Stimulated activated CD8-positive, alpha-beta memory T cell treated with anti-CD3 and anti-CD28 coated beads, Interleukin-4, amount 100 ng/mL, for 1 hour (primary cell): ENCODE measurements at places on chromosomes 5 and 9.
A peak's percentile ranks its signal among the peaks of the same experiment; 100 is the strongest.

GRCh38 chr9:122819791-122820489 lies 8.4 kb downstream of the PDCL start:
- DNase-seq: no peak

DNA sequence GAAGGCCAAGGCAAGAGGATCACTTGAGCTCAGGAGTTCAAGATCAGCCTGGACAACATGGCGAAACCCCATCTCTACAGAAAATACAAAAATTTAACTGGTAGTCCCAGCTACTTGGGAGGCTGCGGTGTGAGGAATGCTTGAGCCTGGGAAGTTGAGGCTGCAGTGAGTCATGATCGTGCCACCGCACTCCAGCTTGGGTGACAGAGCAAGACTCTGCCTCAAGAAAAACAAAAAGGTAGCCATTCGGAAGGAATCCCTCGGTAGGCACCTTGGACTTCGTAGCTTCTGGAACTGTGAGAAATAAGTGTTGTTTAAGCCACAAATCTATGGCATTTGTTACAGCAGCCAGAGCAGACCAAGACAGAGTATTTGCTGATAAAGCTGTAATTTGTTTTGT lies 174.2 kb downstream of the DCP2 start:
- no peak for DNase-seq

- DNase-seq: no peak
Measured at GRCh38 chr9:5909976-5910375, 19.3 kb downstream of the MLANA start.

DNA sequence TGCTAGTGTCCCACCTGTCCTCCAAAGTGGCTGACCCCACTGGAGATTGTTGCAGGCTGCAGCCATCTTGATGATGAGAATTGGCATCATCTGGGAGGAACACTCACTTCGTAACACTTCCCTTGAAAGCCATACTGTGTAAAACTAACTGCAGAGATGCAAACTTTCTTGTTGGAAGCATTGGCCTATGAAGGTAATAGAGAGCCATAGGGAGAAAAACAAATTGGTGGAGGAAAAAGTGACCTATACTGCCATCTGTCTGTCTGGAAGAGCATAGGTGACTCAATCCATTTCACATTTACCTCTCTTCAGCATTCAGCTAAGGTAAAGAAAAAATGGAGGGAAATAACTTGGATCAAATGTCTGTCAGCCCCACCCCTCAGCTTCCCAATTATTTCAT lies 473.4 kb downstream of the NTRK2 start:
- no peak for DNase-seq

DNA sequence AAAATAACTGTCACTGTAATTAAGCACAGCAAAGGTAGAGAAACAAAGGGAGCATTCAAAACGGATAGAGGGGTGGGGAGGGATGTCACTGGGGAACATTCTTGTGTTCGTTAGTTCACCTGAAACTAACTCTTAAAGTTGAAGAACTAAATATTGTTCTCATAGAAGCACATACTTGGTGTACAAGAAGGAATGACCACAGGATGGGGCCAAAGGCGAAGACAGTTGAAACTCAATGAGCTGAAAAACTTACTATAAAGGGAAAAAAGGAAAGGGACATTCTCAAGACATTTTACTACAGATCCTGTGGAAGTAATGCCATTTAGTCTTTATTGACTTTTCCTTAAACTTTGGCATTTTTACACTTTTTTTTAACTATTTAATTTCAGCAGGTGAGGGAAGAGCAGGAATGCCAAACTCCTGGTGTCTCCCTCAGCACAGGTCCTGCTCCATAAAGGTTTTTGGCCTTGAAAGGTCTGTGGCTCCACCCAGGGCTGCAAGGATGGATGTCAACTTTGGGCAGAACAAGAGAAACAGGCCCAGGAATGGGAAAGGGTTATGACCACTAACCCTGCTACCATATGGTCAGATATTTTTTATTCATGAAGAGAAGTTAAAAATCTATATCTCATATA lies 197.6 kb upstream of the RASA1 start:
- no peak for DNase-seq

GRCh38 chr5:31273161-31273560 lies 79.7 kb downstream of the CDH6 start:
- DNase-seq: no peak

DNA sequence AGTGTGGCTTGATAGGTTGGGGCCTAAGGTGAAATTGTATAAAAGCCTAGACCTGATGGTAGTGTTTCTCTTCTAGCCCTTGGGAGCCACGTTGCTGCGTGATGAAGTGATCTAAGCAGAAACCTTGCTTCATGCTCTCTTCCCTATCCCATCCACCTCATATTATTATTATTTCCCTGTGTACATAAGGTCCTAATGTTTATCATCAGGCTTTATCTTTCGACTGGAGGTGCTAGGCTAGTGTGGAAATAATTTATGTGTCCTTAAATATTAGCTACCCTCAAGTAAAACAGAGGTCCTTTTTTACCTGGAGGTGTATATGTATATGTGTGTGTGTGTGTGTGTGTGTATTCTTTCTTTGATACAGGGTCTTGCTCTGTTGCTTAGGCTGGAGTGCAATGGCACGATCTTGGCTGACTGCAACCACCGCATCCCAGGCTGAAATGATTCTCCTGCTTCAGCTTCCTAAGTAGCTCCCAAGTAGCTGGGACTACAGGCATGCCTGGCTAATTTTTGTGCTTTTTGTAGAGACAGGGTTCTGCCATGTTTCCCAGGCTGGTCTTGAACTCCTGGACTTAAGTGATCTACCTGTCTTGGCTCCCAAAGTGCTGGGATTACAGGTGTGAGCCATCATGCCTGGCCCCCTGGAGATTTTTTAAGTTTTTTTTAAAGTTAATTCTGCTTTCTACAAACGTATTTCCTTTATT lies 3.7 kb downstream of the UGCG start:
- no peak for DNase-seq

DNA sequence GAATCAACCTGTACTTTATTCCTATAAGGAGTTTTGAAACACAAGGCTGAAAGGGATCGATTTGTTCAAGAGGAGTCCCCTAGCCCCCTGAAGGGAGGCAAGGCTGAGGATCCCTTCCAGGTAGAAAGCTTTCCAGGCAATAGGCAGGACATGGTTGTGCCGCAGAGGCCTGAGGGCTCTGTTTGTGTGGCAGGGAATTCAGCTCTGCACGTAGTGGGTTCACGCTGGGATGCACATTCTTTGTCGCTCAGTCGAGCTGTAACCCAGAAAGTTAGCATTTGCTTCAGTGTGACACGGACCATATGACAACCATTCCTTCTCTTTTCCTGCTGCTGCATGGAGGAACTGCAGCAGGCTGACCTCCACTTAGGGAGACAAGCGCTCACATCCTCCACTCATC lies 65.6 kb upstream of the TRIO start:
- no peak for DNase-seq

GRCh38 chr5:8478326-8478725 lies 609.4 kb downstream of the MTRR start:
- no peak for DNase-seq

DNA sequence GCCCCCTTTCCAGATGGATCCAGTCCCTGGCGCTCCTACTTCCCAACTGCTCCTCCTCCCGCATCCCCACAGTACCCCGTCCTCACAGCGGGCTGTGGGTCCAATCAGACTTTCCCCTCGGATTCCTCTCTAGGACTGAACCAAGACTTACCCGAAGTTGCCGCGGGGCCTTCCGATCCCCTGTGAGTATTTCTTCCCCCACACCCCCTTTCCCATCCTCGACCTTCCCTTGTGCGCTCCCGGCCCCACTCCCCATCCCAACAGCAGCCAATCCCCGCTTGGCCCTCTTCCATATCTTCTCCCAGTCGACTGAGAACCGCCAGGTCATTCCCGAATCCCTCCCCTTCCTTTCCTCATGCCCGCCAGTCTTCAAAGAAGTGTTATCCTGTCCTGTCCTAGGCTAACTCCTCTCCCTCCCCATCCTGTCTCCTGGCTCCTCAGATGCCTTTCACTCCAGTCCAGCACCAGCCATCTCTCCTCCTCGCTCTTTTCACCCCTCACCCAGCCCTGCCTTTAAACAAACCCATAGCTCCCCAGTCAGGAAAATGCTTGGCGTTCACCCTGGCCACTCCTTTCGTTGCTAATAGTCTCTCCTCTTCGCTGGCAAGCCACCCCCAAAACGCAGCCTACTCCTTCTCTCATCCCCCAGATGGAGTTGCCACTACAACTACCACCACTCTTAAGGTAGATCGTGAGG lies 646 bp downstream of the SWI5 start:
- DNase-seq: no peak

DNA sequence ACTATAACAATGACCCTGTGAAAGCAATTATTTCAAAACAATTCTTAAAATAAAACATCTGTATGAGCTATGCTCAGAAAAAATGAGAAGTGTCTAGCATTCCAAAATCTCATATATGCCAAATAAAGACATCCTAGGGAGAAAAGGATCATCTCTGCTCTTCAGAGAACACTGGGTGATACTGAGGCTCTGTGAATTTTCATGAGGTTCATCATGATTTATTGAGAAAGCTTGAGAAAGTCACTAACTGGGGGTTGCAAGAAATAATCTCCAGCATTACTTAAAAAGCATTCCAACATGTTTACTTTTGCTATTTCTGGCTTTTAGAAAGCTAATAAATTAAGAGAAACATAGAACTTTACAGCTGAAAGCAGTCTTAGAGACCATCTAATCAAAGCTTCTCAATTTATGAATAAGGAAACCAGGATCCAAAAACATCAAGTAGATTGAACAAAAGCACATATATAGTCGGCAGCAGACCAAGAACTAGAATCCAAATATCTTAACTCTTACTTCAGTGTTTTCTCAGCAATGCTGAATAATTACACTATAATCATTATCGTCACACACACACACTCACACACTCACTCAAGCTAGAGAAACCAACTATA lies 372.8 kb downstream of the NR2F1-AS1 start:
- no peak for DNase-seq

DNA sequence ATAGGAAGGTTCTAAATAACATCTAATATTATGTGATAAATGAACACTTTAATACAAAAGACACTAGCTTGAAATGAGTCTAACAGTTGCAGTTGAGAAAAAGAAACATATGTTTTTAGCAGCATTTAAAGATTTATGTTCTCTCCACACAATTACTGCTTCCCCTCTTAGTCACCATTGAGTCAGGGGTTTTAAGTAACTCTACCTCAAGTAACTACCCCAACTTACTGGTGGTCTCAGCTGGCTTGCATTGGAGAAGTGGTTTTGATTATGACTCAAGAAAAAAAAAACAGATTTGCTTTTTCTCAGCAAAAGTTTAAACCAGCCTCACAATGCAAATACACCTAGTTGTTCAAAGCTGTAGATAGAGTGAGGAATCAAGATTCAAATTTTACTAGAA lies 1216.5 kb upstream of the CDH9 start:
- DNase-seq: no peak

GRCh38 chr5:54944364-54944763 lies 41.0 kb downstream of the ESM1 start:
- DNase-seq: peak; percentile 16

- DNase-seq: no peak
Measured at GRCh38 chr5:59380350-59380951, 513.1 kb downstream of the PDE4D start.

DNA sequence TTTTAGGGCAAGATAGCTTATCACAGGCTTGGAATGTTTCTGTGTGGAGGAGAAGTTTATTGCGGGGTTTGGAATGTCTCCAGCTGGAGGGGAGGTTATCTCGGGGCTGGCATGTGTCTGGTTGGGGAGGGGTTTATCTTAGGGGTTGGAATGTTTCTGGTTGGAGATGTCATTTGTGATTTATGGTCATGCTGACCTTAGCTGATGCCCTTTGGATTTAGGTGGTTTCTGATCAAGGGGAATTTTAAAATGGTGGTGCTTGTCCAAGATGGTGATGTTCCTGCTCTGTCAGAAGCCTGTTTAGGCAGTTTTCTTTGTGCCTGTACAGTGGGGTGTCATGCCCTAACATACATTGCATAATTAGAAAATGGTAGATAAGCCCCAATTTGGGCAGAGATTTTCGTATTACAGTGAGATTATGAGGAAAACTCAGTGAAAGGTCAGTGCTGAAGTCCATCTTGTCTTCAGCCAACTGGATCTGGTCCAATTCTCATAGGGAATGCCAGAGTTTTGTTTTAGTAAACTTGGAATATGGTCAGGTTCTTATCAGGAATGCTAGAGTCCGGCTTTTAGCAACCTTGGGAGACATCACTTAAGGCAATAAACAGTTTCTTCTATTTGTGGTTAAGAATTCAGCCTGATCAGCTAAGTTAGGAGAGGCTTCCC lies 14.3 kb downstream of the CDK20 start:
- DNase-seq: no peak
